Tibial nerve (tissue), 4 donors: ENCODE measurements at places on chromosomes 2 and 18. TPM values are rescaled to one million over a fixed set of nuclear protein-coding genes. Genes with fewer than 3 reads are reported as not detected.

CCDC102B gene
- 5.7 TPM for total RNA-seq

GNAL gene
- 11.3 TPM for total RNA-seq

C2orf78 gene
- total RNA-seq: not detected

- DNase-seq: no peak
These were observed 30.3 kb downstream of the SPOPL start for GRCh38 chr2:138531913-138532312.

DNA sequence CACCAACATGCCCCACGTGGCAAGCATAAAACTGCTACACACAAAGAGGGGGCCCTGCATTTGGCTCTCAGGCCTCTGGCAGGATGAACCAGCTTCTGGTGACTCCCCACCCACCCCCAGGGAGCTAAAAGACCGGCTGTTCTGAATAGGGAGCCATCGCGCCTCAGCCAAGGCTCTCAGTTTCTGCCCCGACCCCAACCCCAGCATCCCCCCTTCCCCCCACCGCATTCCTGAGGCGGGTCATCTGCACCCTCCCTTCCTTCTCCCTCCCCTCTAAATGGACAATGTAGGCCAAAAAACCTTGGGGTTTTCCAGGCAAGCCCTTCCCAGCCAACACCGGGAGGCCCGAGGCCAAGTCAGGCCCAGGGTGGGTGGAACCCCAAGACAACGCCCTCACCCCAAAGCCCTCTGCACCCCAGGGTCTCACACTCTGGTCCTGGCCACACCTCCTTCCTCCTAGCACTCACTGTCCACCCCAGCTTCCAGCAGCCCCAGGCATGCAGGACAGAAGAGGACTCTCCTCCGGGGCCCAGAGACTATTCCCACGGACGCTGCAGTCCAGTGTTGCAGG lies 5.7 kb downstream of the CYP26B1 start:
- DNase-seq: no peak

- DNase-seq: no peak
These were observed 10.4 kb upstream of the SPATS2L start for GRCh38 chr2:200296118-200296517.

- DNase-seq: no peak
These were observed 29.9 kb upstream of the MGAT5 start for GRCh38 chr2:134224005-134224404.
